ENCODE measurements at places on chromosomes 11 and 22.

DNA sequence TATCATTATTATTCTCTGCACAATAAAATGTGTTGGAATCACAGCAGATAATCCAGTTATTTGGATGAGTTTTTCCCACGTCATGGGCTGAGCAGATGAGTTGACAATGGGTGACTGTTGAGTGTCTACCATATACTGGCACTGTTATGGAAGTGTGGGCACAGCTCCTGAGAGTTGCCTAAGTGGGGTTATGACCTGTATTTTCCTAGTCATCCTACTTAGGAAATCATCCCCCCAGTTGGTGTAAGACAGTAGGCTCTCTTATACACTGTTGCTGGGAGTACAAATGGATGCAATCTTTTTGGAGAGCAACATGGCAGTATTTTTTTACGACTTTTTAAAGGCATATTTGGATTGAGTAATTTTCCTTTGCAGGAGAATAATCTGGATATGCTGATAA, 66.4 kb downstream of the TRAF6 start:
- no peak for DNase-seq

- no peak for DNase-seq
Observed at GRCh38 chr22:45696227-45696626, 24.6 kb downstream of the ATXN10 start.

- DNase-seq, result peak; percentile 76
Observed at GRCh38 chr22:23716811-23717801, 26.3 kb downstream of the RGL4 start.

DNA sequence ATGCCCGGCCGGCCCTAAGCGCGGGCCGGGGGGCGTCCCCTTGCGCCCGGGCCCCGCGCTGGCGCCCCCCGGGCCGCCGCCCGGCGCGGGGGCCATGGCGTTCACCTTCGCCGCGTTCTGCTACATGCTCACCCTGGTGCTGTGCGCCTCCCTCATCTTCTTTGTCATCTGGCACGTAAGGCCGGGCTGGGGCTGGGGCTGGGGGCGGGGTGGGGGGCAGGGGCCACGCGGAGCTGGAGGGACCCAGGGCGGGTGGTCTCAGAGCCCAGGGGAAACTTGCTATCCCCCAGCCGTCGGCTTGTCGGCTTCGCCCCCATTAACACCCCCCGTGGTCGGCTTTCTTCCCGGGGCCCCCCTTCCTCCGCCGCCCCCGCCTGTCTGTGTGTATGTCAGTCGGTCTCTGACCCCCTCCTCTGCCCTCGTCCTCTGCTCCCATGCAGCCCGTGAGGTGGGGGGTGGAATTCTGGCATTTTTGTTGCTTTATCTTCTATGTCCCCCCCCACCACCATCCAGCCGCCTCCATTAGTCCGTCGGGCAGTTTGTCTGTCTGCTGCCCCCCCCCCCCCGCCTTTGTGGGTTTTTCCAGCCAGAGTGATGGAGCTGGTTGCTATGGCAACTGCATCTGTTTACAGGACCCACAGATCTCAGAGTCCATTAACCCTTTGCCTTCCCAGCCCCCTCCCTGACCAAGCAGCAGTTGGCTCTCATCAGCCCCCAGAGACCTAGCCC, 552 bp downstream of the CNIH2 start:
- no peak for DNase-seq

DNA sequence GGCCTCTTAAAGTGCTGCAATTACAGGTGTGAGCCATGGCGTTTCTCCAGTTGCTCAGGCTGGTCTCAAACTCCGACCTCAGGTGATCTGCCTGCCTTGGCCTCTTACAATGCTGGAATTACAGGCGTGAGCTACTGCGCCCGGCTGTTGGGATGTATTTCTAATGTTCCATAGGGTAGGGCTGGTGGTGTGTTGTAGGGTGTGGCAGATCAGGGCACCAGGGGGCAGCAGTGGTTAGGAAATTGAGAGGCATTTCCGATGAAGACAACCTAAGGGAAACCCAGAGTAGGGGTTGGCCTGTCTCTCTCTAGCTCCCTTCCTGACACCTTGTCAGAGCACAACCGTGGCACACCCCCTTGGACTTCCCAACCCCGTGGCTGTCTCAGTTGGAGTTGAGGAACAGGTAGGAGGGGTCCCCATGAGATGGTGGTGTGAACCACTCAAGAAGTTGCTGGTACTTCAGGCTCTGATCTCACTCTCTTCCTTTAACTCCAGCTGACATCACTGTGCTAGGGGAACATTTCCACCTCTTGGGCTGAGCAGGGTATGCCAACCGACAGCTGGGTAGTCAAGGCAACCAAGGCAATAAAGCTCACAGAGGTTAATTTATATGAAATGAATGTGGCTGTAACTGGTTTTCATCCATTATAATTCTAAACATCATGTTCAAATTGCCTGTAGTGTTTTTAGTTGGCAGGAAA, 33.0 kb downstream of the YWHAH start:
- peak; percentile 72 for DNase-seq

DNA sequence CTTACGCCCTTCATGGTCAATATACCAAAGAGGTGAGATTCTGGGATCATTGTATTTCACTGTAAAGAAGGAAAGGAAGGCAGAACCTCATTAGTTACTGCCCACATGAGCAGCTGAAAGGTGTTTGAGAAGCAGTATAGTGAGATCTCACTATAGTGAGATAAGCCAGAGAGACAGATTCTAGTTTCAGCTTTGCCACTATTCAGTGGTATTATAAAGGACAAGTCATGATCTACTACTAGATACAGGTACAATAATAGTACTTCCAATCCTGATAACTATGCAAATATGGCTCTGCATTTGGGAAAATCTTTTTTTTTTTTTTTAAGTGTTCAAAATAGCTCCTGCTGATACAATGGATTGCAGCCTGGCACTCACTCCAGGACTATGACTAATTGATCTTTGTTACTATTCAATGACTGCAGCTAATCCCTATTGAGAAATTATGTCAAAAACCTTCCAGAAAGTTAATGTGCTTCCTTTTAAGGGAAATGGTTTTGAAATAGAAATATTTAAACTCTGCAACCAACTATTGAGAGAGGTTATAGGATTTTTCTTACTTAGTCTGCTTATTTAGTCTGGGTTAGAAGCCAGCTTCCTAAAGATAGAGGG, 8.3 kb upstream of the DLAT start:
- DNase-seq, result no peak

GRCh38 chr22:19748991-19749664, 11.4 kb upstream of the TBX1 start:
- DNase-seq, result no peak

DNA sequence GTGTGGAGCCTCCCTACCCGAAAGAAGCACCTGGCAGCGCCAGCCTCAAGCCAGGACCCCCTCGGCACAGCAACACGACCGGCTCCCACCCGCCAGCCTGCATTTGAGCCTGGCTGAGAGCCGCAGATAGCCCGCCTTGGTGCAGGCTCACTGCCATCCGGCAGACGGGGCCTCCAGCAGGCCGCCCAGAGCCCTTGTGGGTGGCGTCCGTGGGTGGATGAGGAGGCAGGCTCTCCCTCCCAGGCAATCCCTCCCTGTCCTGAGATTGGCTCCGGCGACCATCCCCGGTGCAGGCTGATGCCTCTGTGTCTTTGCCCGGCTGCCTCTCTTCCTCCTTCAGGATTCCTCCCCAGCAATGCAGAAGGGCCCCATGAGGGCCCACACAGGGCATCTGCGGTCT, 1527.9 kb downstream of the BRD1 start:
- DNase-seq, result no peak

GRCh38 chr11:128058580-128059208, 528.7 kb downstream of the ETS1 start:
- DNase-seq, result no peak

GRCh38 chr11:12319988-12320387, 57.4 kb upstream of the PARVA start:
- DNase-seq, result no peak

- DNase-seq, result no peak
Observed at GRCh38 chr11:76313271-76313670, 67.7 kb downstream of the THAP12 start.

GRCh38 chr11:80816966-80817365, 1376.1 kb upstream of the TENM4 start:
- no peak for DNase-seq

DNA sequence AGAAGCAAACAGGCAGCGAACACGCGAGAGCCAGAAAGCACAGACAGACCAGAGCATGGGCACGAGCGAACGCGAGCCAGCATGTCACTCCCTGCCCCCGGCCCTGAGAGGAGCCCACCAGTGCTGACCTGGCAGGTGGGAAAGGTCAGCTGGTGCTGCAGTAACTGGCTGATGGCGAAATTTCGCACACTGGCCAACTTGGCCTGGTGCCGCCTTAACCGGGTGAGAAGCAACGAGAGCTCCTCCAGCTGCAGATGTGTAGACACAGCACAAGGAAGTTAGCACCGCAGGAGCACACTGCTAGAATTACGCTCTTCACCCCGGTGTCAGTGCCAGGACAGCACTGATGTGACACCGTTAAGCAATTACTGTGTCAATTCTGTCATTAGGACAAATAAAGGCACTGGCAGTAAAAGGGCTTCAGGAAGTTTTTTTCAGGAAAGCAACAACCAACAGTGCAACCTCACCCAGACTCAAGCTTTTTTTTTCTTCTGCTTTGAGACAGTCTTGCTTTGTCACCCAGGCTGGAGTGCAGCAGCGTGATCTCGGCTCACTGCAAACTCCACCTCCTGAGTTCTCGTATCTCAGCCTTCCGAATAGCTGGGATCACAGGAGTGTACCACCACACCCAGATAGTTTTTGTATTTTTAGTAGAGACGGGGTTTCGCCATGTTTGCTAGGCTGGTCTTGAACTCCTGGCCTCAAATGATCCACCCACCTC, 76.8 kb downstream of the C11orf58 start:
- no peak for DNase-seq
